Activated CD4-positive, alpha-beta T cell treated with anti-CD3 and anti-CD28 coated beads for 1 hour (primary cell): ENCODE measurements at places on chromosomes 13 and 19.

GRCh38 chr13:77489566-77490337, 45.8 kb upstream of the SCEL start:
- no peak for DNase-seq

GRCh38 chr13:83221813-83222241, 660.4 kb downstream of the SLITRK1 start:
- DNase-seq, result no peak

DNA sequence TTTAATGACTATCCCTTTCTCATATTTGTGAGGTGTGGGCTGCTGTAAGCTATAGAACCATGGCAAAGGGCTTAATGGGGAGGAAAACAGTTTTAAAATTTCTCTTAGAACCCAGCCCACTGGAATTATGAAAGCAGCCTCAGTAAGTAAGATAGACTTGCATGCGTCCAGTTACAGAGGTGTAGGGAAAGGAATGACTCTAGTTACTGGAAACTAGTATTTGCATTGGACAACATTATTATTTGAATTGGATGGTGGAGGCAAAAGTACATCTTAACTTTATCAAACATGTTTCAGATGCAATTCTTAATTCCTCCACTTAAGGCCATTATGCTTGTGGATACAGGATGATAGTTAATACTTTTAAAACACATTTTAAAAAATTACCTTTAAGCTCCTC, 292.9 kb downstream of the SPRY2 start:
- DNase-seq, result no peak

GRCh38 chr13:21077788-21078353, 16.5 kb upstream of the LATS2 start:
- no peak for DNase-seq

DNA sequence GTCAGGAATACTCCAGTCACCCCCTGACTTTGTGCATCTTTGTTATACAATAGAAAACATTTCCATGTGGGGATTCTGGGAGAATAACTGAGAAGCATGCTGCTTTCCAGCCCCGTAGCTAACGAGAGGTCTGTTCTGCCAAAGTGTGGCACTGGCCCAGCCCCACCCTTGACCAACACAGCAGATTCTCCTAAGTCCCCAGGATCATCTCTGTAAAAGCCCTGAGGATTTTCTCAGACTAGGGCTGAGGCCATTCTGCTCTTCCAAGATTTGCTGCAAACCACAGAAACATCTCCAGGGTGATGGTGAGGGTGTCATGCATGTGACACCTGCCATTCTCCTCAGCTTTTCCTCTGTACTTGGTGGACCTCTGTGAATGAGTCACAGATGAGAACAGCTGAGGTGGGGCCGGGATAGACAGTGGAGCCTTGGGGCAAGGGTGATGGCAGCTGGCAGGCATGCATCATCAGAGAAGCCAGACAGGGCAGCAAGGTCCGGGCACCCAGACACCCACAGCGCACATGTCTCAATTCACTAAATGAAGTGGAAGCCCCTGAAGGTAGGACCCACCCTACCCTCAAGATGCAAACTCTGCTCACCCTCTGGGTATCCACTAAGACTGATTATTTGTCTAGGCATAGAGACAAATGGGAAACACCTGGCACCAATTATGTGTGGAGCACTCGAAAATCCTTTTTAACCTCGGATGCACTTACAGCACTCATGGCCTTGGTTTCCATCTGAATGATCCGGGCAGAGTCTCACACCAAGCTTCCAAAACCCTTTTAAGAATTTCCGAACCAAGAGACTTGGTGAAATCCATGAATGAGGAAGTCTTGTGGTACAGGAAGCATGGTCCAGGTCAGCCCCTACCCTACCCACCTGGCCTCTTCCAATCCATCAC, 20.1 kb upstream of the DOCK9 start:
- DNase-seq, result no peak

GRCh38 chr13:74077792-74078191, 56.4 kb downstream of the KLF12 start:
- DNase-seq, result no peak

DNA sequence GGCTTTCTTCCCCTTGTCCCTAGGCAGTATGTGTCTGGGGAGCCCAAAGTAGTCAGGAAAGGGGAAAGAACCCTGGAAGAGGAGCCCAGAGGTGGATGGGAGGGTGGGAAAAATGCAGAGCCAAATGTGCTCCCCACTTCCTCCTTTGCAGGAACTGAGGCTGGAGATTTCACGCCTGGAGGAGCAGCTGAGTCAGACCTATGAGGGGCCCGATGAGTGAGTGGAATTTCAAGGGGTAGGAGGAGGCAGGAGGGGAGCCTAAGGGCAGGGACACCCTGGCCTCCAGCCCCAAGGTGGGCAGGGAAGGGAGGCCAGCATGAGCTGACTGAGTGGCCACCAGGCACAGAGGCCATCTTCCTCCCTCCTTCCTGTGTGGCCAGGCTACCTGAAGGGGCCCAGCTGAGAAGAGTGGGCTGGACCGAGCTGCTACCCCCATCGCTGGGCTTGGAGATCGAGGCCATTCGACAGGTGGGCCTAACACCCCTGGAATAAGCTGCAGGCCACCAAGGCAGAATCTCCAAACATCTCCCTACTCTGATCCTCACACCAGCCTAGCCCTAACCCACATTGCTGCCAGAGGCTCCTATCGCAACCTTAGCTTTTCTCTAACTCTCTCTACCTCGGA, 14.3 kb downstream of the PTH2 start:
- no peak for DNase-seq

DNA sequence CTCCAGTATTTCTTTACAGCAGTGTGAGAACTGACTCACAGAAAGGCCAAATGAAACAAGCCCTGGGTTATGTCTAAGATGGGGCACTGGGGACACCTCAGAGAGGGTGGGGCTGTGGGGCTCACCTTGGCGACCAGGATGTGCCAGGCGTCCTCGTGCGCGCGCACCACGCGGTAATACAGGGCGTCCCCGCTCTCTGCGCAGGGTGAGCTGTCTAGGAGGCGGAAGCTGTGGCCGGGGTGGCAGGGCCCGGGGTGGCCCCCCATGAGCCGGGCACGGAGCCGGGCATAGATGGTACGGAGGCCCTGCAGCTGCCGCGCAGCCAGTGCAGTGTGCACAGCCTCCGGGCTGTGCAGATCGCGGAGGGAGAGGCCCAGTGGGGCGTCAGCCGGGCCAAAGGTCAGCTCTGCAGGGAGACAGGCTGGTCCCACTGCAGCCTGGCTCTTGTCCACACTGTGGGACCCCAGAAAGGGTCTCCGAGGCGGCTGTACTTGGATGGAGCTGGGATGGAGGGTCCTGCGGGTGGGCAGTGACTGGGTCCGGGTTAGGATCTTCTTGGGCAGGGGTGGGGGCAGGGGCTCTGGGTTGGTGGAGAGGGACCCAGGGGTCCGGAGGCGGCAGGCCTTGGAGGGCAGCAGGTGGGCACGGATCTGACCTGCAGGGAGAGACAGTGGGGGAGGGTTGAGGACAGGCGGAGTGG, 3.4 kb downstream of the PEAK3 start:
- DNase-seq, result no peak

GRCh38 chr13:49594576-49594975, 9.2 kb upstream of the RCBTB1 start:
- DNase-seq, result no peak

GRCh38 chr19:43545981-43546380, 13.0 kb downstream of the ZNF575 start:
- DNase-seq, result no peak

DNA sequence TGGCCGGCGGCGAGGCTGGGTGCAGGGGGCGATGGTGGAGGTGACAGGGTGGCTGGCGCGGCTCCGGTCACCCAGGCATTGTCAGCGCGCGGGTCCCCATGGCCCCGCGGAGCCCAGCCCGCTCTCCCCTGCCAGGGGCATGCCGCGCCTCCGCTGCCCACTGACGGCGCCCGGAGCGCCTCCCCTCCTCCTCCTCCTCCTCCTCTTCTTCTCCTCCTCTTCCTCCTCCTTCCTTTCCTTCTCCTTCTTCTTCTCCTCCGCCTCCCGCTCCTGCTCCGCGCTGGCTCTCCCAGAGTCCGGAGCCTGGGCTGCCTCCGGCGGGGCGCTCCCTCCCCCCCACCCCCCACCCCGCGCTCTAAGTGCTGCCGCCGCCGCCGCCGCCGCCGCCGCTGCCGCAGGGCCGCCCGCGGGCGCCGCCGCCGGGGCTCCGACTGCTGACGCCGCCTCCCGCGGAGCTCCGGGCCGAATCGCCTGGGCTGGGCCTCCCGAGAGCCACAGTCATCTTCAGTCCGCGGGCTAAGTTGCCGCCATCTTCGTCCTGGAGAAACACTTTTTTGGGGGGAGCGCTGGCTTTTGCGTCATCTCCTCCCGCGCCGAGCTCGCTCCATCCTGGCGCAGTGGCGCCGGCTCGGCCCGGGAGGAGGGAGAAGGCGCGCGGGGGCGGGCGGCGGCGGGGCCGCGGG, 348.3 kb downstream of the LIG4 start:
- DNase-seq, result no peak

GRCh38 chr13:25380741-25381324, 9.1 kb downstream of the ATP8A2 start:
- no peak for DNase-seq

DNA sequence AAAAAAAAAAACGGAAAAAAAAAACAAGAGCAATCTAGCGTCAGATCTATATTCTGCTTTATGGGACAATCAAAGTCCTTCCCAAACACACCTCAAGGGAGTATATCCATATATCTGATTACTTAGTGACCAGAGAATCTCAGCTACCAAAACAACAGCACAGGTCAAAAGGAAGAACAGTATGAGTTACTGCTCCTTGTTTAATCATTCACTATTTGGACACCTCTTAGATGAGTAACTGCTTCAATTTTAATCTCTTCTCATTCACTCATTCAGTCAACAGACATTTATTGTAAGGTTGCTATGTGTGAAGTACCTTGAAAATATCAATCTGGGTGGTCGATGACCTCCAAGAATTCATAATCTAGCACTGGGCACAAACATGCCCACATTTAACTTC, 193.2 kb downstream of the IRS2 start:
- DNase-seq, result no peak
